ENCODE measurements at places on chromosomes 7 and 10.
A peak's percentile ranks its signal among the peaks of the same experiment; 100 is the strongest.

- DNase-seq = no peak
Observed at GRCh38 chr10:127148933-127149220, 47.5 kb downstream of the INSYN2A start.

DNA sequence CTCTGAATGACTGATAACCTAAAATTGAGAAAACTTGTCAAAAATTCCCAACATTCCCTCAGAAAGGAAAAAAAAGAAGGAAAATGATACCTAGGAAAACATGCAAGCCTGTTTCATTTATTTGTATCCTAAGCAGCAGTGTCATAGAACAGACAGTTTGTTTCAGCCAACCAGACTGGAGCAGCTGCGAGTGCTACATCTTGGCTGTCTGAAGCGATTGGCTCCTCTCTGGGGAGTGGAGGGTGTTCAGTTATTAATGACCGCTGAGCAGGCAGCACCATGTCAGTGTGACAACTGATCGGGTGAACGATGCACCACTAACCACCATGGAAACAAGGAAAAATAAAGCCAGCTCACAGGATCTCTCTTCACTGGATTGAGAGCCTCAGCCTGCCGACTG, at the start of gene LRRN3:
TSS of gene LRRN3 (plus strand) at position 282 of the 400 bp plus-strand sequence. CDS start 31,646 bp downstream, outside the sequence.
- DNase-seq = peak; percentile 90

DNA sequence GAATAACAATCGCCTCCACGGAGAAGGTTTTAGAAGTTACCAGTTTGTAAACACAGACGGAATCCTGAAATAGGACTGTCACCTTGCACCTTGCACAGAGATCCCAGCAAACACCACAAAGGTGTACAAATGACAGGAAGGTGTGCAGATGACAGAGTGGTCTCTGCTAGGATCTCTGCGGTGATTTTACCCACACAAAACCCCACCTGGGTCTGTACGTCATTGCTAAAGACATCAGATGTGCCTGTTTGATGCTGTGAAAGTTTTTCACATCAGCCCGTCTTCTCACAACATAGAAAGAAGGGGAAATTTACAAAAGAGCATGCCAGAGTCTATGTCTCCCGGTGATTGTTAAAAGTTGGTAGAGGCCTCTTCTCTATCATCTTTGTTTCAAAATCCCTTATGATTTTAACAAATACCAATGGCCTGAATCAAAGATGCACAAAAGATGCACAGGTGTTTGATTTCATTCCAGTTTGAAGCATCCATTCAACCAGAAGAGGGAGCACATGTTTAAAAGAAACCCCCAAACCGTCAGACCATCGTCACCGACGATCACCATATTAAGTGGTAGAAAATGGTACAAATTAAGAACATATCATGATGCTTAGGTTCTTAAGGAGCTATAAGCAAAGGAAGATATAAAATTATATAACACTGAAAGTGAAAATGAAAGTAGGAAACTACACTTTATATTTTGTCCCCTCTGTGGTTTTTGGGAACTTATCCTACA, 576.5 kb downstream of the PTPRN2 start:
- no peak for DNase-seq

GRCh38 chr7:93055543-93056107, 62.2 kb downstream of the SAMD9 start:
- DNase-seq = peak; percentile 75

DNA sequence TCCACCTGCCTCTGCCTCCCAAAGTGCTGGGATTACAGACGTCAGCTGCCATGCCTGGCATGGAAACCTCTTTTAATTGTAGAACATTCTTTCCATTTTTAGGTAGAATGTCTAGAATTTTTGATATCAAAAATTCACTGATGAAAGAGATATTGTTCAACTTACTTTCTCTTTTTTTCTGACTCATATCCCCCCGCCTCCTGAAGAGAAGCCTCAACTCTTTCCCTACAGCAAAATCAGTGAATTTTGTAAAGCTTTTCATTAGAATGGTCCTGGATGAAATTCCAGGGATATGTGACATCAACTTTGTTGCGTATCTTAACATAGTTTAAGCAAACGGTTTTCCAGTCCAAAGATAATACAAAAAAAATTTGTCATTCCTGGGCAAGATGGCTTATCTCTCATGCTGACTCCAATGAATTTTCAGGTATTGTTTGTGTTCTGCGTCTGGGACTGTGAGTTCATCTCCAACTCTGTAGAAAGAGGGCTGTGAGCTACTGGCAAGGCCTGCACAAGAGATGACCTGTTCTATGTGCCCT, 256.8 kb downstream of the BMPER start:
- DNase-seq = no peak

- DNase-seq = no peak
Observed at GRCh38 chr10:11454958-11455566, 156.4 kb downstream of the USP6NL start.

DNA sequence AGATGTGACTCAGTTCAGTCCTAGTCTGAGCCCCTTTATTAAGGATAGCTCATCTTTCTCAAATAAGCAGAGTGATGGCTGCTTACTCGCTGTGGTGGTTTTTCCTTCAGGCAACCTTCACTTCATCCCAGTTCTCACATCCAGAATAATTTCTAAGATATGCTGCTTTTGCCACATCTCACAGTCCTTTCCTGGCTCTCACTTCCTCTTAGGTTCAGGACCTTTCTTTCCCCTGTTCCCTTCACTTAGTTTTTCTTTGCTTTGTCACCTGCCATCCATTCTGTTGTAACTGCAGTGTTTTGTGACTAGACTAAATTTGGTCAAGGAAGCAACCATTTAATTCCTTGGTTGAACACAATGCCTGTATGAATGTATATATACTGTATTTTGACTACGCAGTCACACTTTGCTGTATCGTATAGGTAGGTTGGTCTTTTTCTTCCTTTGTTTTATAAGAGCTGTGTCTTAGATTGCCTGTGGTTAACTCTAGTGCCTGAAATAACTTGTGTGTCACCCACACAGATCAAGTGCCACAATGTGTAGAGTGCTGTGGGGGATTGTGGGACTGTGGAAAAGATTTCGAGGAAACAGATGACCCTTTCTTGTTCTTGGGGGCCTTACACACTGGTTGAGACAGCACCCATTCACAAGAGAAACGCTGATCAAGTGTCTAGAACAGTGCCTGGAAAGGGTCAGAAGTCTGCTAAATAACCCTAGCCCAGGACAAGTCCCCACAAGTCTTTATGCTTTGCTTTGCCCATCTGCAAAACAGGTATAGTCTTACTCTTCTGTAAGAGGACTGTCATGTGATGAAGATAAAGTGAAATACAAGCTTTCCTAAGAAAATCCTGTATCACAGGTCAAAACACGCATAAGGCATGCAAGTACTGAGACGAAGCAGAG, 2.6 kb downstream of the ZNF655 start:
- DNase-seq = no peak

- no peak for DNase-seq
Observed at GRCh38 chr7:14818871-14819270, 83.7 kb downstream of the DGKB start.

GRCh38 chr10:17872191-17873091, 63.3 kb downstream of the MRC1 start:
- no peak for DNase-seq

GRCh38 chr7:25321424-25321823, 93.1 kb upstream of the NPVF start:
- no peak for DNase-seq

GRCh38 chr7:145831616-145832206, 284.9 kb upstream of the CNTNAP2 start:
- no peak for DNase-seq

DNA sequence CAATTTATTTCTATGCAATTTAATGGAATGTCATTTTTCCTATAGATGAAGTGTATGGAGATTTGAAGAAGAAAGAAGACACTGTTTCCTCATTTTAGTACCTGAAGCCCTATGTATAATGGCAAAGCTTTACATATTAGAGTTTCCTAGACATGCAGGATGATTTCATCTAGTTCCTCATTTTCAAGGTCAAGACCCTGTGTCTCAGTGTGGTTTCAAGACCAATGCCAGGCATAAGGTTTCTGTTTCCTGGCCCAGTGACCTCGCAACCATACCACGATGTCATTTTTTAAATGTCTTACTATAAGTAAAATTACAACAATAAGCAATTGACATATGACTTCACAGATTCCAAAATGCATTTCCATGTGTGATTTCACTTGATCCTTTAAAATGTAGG, 336.5 kb upstream of the PRKCQ start:
- DNase-seq = no peak

DNA sequence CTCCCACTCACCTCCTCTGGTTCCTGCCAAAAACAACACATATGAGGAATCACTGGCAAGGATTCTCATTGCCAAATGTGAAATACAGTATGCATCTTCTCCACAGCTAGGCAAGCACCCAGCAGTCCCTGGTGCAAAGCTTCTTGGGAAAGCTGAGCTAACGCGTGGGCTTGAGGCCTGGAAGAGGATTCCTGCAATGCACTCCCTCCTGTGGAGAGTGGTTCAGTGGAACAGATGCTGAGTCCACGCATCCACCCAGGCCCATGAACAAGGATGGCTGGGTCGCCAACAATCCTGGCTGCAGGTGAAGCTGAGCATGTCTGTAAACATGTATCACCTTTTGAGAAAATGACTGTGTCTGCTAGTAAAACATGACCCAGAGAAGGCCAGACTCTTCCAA, 113.2 kb upstream of the CHST15 start:
- no peak for DNase-seq

GRCh38 chr10:104580321-104580720, 60.8 kb upstream of the SORCS3 start:
- peak; percentile 25 for DNase-seq

DNA sequence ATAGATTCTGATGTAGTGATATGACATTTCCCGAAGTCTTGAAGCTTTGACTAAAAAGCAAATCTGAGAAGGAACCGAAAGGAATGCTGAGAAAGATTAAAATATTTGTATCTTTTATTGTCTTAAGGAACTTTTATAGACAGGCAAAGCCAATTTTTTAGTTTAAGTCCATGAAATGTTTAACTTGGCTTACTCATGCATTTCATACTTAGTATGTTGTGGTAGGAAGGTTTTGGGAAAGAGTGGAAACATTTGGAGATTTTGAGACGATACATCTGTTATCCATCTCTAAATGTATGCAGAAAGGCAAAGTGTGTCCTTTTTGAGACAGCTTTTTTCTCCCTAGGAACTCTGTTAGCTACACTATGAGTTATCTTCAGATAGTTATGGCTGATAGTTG, 10.1 kb downstream of the TBC1D12 start:
- peak; percentile 54 for DNase-seq

GRCh38 chr10:80414142-80414895, 6.0 kb downstream of the PRXL2A start:
- no peak for DNase-seq

DNA sequence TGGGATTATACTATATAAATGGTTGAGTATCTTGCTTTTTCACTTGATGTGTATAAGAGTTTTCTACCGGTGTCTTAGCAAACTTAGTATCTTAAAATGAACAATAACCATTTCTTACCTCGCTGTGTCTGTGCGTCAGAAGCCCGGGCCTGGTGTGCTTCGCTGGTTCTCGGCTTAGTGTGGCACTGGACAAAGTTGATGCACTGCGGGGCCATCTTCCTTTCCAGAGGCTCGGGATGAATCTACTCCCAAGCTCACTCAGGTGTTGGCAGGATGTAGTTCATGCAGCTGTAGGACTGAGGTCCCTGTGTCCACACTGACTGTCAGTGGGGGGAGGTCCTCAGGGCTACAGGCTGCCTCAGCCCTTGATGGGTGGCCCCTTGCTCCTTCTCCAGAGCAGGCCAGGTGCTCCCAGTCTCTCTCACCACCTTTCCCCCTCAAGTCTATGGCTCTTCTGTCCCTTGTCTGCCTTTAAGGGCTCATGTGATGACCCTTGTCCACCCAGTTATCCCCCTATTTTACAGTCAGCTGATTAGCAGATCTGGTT, 227.8 kb downstream of the GLRX3 start:
- no peak for DNase-seq

GRCh38 chr10:107687701-107688100, 523.2 kb upstream of the SORCS1 start:
- no peak for DNase-seq

- no peak for DNase-seq
Observed at GRCh38 chr10:49294731-49295130, 4.2 kb upstream of the C10orf71 start.

GRCh38 chr10:112139176-112139575, 44.4 kb downstream of the GPAM start:
- no peak for DNase-seq

- no peak for DNase-seq
Observed at GRCh38 chr10:5741276-5741675, 56.6 kb downstream of the TASOR2 start.

GRCh38 chr7:6725003-6725402, 18.3 kb upstream of the ZNF12 start:
- DNase-seq = no peak

DNA sequence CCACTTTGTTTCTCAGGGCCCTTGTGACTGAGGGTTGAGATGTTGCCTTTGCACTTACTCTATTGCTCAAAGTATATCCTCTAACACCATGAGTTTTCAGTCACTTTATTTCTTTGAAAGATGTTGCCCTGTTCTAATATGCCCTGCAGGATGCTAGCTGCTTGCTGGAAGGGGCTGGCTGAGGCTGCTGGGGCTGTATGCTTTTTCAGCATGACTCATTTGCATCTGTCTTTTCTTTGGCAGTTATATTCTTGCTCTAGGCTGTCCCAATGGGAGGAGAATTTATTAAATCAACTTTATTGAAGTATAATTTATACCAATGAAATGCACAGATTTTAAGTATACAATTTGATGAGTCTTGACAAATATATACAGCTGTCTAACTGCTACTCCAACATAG, 157.7 kb downstream of the PLPP4 start:
- no peak for DNase-seq

DNA sequence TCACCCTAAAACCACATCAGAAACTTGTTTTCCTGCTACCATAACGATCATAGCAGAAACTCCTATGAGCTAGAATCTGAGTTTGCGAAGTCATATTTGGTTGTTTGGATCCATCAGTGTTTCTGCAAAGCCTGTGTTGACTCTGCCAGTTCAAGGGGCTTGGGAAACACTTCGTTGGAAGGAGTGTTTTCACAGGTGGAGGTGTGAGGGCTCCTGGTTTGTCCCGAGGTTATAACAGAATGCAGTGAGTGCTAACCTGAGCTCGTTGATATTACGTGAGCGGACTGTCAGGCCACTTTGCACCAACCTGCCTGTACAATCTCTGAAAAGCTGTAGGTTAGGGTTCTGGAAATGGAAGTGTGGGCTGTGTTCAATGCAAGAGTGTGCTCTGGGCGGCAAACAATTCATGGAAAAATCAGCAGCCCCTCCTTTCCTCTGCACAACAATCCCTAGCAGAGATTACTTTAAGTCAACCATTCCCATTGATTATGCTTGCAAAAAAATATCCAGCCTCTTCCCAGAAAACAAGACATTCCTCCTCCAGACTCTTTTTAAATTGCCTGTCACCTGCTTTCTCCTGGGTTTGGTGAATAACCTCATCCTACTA, 622.0 kb downstream of the TYW1 start:
- no peak for DNase-seq

DNA sequence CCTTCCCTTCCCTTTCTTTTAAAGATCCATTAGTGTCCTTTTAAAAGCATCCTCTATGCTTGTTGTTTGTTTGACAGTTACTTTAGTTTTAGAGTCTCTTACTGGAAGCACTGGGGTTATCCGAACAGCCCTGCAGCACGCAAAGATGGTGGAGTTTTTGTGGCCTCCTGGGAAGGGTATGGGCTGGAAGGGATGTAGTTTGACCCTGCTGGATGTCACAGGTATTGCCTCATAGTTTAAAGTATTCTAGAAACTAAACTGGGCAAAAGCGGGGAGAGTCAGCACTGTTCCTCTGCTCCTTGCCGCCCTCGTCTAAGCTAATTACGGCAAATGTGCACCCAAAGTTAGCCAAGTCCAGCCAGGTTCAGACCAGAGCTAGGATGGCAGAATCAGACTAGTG, 35.8 kb upstream of the GNAI1 start:
- DNase-seq = no peak

- no peak for DNase-seq
Observed at GRCh38 chr10:110833234-110833940, 38.3 kb upstream of the PDCD4 start.

GRCh38 chr7:50664937-50665336, 99.7 kb upstream of the DDC start:
- DNase-seq = no peak

Data from eye (tissue), 1 donor.